ENCODE measurements at places on chromosomes 1 and 21.
A peak's percentile ranks its signal among the peaks of the same experiment; 100 is the strongest.

GRCh38 chr21:31838586-31839355 lies 34.0 kb upstream of the HUNK start:
- DNase-seq: no peak

GRCh38 chr1:94912263-94913184 lies 14.4 kb downstream of the CNN3 start:
- DNase-seq: no peak

GRCh38 chr1:2228694-2229036 lies 546 bp downstream of the SKI start:
- no peak for DNase-seq

DNA sequence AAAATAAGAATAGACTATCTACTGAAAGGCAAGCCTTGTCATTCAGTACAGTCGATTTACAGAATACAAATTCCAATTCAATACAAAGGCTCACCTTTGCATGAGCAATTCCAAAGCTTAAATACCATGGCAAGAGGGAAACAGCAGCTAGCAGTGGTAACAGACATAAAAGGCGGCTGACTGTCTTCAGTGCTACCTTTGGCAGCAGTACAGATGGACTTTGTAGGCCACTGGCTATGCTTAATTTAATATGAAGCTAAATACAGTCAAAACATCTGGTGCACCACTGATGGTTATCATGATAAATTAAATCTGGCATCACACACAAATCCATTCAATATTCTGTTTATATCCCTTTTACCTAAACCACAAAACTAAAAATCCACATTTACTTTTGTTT lies 62.4 kb downstream of the RERE start:
- no peak for DNase-seq

DNA sequence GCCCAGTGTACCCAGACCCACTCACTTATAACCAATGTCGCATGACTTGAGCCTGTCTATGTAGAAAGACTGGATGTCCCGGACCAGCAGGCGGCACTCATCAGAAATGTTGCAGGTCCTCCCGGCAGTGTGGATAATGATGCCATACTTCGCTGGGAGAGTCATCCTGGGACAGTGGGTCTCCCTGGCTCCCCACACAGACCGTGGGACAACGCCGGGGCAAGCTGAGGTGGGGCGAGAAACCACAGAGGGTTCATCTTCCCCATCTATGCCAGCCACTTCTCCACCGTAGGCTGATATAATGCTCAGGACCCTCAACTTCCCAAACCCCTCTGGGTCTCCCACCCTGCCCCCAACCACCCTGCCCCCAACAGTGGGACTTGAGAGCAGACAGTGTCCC lies 8.3 kb downstream of the PGLYRP4 start:
- no peak for DNase-seq

DNA sequence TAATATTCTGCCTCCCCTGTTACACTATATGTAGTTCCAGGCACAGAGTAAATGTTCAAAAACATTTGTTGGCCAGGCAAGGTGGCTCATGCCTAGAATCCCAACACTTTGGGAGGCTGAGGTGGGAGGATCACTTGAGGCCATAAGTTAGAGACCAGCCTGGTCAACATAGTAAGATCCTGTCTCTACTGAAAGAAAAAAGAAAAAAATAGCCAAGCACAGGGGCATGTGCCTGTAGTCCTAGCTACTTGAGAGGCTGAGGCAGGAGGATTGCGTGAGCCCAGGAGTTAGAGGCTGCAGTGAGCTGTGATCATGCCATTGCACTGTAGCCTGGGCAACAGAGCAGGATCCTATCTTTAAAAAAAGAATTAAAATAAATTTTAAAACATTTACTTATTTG lies 57.6 kb upstream of the SIM2 start:
- DNase-seq: no peak

- DNase-seq: no peak
These were observed 226.8 kb downstream of the SIPA1L2 start for GRCh38 chr1:232403017-232403714.

DNA sequence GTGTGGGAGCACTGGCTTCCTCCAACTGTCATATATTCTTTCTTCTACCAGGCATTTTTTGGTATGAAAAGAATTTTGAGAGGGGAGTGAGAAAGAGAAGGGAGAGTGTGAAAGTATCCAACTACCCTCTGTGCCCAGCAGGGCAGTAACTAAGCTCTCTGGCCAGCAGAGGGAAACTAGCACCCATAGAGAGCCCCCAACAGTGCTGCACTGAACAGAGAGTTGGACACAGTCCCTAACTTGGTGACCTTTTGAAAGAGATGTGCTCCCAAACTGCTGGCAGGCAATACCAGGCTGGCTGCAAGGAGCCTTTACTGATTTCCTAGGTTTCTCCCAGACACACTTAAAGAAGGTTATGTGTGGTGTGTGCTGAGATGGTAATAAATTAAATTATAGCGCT lies 118.8 kb upstream of the PBX1 start:
- no peak for DNase-seq

- DNase-seq: no peak
These were observed 670.6 kb downstream of the PTPRU start for GRCh38 chr1:29906927-29907326.

DNA sequence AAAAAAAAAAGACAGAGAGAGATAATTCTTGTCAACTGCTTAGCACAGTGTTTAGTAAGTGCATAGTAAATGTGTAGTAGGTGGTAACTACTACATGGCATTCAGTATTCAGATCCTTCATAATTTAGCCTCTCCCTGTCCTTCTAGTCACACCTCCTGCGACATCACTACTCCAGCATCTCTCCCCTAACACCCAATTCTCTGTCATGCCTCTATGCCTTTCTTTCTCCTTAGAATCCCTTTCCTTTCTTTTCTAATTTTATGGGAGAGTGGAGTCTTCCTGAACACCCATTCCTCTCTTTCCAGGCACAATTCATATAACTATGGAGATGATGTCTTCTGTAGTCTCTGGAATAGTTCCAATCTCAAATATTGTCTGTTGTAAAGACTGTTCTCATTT lies 3.9 kb upstream of the VPS72 start:
- no peak for DNase-seq

- no peak for DNase-seq
These were observed 15.4 kb upstream of the FRRS1 start for GRCh38 chr1:99781798-99782197.

GRCh38 chr1:204971517-204972336 lies 71.3 kb upstream of the CNTN2 start:
- peak; percentile 52 for DNase-seq

DNA sequence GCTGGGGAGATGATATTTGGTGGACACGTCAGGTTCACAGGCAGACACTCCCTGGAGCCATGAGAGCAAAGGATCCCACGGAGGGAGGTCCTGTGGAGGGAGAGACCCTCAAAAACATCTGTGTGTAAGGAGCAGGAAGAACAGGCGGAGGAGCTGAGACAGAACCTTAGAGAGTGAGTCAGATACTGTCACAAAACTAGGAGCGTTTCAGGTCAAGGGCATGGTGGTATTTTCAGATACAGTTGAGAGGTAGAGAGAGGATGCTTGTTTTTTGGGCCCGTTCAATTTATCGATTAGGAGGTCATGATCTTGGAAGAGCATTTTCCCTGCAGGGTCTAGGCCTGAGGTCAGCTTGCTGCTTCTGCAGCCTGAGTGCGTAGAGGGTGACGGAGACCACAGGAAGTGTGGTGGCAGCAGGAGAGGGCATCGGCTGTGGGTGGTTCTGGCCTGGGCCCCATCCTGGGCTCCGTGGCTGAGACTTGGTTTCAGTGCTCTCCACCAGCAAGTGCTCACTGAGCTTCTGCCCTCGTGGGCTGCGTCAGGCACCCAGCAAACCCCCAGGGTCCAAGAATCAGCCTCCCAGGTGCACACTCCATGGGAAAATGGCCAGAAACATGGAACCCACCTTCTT lies 39.9 kb downstream of the SPSB1 start:
- DNase-seq: no peak

Measured in Kasumi-1 (cell line).